Activated CD8-positive, alpha-beta memory T cell treated with anti-CD3 and anti-CD28 coated beads for 24 hours (primary cell): ENCODE measurements at places on chromosomes 6 and 20.

- no peak for DNase-seq
Observed at GRCh38 chr6:129111346-129111745, 228.4 kb downstream of the LAMA2 start.

DNA sequence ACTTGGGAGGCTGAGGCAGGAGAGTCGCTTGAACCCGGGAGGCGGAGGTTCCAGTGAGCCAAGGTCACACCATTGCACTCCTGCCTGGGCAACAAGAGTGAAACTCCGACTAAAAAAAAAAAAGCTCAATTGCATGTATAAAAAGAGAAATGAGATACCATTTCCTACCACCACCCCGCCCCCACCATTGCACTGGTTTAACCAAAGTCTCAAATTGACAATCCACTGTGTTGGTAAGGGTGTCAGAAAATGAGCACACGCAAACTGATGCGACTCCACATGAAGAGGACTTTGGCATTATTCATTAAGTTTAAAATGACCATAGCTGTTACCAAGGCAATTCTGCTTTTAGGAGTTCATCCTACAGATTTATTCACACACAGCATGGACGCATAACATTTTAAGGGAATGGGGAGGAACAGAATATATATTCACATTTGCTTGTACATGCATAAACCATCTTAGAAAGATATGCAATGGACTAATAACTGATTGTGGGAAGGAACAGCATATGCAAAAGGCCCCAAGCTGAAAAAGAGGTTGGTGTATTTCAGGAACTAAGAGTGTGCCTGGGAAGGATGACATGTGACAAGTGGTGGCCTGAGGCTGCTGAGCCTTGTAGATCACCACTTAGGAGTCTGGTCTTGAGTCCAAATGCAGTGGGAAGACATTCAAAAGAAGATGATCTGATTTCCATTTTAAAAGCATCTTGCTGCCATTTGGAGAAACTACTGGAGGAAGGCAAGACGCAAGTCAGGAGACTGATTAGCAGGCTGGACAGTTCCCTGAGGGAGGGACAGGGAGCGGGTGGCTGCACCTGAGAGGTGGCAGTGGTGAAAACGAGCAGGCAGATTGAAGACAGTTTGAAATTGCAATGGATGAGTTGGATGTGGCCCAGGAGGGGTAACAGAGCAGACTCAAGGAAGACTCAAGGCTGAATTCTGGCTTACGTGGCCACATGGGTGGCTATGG lies 37.2 kb upstream of the PTPN1 start:
- no peak for DNase-seq

GRCh38 chr20:23446505-23446904 lies 6.2 kb downstream of the CST11 start:
- no peak for DNase-seq

GRCh38 chr6:142851601-142852000 lies 93.4 kb downstream of the HIVEP2 start:
- DNase-seq: no peak
